DMS79 (cell line): ENCODE measurements at places on chromosomes 5 and 9.

DNA sequence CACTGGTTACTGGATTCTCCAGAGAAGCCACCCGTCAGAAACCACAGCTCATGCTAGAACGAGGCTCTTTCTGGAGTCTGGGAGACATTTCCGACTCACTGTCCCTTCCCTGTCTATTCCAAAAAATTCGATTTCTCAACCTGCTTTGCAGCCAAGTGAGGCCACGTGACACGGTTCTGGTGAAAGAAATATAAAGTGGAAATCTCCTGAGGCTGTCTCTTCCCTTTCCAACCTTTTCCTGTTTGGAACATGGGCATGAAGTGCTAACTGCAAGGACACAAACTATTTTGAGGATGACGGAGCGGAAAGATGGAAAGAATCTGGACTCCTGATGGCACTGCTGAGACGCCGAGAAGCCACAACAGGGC, 6.1 kb upstream of the PTGS1 start:
- DNase-seq, result no peak

DNA sequence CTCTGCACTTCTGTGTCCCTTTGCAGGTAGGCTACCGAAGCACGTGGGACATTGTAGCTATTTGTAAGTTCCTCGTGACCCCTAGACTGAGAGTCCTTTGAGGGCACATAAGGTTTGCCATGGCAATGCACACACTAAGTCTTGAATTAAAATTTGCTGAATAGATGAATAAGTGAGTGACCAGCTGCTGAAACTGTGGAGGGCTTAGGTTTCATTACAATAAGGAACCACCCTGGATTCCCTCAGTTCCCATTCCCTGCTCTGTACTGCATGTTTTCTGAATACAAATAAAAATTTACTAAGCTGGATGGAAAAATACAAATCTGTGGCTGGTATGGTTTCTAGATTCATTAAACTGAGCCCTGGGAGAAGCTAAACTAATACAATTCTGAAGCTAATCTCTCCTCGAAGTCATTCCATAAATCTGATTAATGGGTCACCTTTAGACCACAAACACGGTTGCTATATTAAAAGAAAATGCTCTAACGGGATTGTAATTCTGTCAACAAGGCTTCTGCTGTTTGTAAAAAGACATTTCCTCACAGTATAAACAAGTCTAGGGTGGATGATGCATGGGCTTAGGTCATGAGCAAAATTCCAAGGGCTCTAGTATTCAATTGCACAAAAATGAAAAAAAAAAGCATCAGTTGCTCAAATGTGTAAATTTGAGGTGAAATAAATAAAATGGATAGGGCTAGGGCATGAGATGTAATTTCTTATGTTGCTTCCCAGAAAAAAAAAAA, 172.3 kb downstream of the ATP10B start:
- no peak for DNase-seq

DNA sequence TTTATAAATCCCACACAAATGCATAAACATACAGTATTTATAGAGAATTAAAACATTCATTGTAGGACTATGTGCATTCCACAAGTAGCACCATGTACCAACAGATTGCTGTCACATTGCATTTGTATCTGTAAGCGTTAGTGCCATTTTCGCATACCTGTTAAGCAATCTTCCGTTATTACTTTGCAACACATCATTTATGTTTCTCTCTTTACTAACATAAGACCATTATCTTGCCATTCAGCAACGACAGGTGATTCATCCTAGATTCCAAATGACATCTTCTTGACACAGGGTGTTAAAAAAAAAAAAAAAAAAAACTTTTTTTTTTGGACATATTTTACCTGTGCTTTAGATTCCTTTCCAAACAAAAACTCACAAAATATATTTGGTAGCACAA, 511.8 kb downstream of the ELAVL2 start:
- DNase-seq, result no peak

GRCh38 chr9:22481566-22481965, 34.9 kb downstream of the DMRTA1 start:
- no peak for DNase-seq

- no peak for DNase-seq
These were observed 34.1 kb downstream of the STARD4 start for GRCh38 chr5:111478266-111478665.

GRCh38 chr5:145110834-145111233, 724.3 kb downstream of the PRELID2 start:
- no peak for DNase-seq

DNA sequence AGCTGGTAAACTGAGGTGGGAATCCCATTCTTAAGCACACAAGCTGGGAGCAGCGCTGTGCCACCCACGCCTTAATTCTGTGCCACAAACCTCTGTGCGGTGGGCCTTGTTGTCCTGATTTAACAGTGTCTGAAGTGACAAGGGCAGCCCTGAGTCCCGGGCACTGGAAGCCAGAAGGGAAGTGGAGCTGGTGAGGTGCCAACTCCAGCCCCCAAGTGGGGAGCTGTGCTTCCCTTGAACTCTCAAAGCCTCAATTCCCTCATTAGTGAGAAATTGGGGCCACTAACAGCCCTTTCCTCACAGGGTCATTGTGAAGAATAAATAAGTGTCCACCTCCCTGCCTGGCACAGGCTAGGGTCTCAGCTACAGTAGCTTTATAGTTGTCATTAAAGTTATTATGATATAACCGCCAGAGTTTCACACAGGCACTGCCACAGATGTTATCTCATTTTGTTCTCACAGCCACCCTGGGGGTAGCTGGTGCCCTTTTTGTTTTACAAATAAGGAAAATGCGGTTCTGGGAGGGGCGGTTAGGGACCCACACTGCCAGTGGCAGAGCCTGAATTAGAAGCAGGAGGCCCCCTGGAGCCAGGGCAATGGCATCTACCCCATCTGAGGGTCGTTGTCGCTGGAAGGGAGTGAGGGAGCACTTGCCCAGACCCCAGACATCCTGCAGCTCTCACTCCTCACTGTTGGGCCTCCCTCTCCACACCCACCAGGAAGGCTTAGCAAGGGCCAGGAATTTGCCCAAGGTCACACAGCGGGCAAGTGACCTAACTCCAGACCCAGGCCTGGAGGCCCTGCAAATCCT, 2.1 kb upstream of the TLX3 start:
- no peak for DNase-seq

DNA sequence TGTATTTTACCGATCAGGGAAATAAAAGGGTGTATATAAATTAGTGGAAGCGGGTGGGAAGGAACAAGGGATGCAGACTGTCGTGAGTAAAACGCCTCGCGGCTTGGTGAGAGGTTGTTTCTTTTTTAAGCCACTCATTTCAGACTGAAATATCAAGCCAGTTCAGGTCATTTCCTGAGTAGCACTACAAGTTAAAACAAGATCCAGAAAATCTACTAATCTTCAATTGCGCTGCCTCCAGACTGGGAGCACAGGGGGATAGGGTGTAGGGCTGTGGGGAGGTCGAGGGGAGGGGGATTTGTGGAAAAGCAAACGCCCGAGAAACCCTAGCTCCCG, 140.8 kb downstream of the TSSK1B start:
- DNase-seq, result no peak

DNA sequence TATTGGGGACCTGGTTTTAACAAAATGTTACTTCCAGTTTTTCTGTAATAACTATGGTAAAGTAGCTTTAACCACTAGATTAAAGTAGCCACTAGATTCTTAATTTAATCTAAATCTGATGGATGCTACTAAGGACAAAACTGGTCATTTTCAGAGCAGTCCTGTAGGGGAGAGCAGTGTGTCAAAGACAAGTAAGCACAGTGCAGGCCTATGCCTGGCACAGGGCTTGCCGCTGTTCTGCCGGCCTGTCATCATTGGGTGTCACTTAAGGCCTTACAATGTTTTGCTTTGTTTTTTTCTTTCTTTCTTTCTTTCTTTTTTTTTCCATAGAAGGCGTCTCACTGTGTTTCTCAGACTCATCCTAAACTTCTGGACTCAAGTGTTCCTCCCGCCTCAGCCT, 53.0 kb upstream of the NXNL2 start:
- no peak for DNase-seq

- no peak for DNase-seq
These were observed 308.5 kb downstream of the ADGRV1 start for GRCh38 chr5:90866915-90867731.
